Left hindlimb (tissue), 1 donor: ENCODE measurements at places on chromosomes 1 and 21.
A peak's percentile ranks its signal among the peaks of the same experiment; 100 is the strongest.

DNA sequence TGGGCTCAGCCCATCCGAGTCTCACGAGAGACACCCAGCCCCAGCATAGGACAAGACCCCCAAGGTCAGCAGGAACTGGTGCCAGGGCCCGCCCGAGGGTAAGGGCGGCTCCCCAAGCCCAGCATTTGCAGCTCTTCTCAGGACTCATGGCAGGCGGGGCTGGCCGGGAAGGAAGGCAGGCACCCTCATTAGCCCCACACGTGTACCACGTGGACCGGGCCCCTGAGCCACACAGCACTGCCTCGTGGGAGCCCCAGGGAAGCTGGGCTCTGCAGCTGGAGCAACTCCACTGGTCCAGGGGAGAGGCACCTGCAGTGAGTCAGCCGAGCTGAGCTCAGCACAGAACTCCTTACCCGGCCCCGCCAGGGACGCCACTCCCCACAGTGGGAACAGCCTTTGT, 97.7 kb upstream of the IFFO2 start:
- no peak for DNase-seq

DNA sequence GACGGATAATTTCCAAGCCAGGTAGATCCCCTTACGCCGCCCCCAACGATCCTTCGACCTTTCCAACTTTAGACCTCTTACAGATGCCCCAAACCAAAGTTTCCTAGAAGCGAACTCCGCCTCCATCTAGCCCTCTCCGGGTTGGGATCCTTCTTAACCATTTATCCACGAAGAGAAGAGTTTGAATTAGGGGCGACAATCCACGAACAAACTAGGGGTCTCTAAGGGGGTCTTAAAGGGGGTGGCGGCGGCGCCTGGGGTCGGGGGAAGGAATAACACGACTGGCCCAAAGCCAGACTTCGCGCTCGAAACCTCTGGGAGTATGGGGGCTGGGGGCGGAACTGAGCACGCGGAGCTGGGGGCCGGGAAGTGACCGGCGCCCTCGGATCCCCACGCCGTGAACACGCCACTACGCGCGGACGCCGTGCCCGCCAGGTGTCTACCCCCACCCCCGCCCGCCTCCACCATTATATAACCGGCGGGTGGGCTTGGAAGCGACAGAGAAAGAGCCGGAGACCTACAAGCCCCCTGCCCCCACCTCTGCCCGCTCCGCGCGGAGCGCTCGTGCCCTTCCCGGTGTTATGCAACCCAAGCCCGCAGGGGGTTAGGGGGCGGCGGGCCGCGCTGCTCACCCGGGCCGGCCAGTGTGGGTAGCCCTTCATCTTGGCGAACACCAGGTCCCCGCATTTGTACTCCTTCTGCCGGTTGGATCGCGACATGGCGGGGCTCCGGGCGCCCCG, 594 bp downstream of the HDGF start:
- peak; percentile 61 for DNase-seq

DNA sequence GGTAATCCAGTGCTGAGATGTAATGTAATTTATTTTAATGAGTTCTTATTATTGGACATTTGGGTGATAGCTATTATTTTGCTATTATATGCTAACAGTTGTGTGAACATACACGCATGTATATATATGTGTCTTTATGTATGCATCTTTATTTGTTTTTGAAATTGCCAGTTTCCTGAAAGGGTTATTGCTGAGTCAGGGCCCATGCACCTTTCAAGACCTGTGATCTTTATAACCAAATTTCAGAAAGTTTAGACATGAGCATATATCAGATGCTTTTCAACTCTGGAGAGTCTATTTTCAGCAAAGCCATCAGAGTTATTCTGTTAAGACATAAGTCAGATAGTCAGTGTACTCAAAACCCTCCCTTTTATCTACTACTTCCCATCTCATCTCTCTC, 265.6 kb upstream of the GREM2 start:
- DNase-seq: no peak

DNA sequence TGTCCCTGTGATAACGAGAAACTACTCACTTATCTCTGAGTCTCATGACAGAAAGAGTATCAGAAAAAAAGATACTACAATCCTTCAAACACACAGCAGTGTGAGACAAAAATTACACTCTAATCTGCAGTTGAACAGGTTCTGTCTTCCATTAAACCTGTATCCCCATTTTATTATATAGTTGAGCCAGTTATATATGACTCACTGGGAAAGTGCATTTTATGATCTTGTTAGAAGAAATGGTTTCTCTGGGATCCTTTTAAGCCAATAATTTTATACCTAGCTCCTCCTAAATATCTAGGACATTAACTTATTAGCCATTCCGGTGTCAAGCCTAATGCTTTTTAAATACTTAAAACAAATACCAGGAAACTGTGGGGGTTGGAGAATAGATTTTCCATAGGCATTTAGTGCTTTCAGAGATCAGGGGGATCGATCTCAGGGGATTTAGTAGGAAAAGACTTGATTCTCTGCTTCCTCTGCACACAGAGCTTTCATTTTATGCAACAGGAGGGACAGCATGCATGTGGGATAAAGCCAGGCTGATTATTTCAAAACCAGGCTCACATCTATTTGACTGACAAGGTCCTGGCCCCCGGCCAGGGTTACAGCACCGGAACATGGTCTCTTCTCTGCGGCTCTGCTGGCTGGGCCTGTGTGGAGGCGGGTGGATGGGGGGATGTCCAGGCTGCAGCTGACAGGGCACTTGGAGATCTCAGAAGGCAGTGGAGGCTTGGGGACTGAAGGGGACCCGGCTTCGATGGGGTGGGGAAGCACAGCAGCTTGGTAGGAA, 310.6 kb downstream of the DISC1 start:
- peak; percentile 77 for DNase-seq
